Osteocyte (in vitro differentiated cells): ENCODE measurements at places on chromosomes 5 and 9. TPM values are rescaled to one million over a fixed set of nuclear protein-coding genes. Genes with fewer than 3 reads are reported as not detected.

The PANK3 gene
- total RNA-seq: 70.8 and 73.3 TPM in 2 replicates

The CFAP157 gene
- total RNA-seq: 0.24 TPM in 1 of 2 replicates, not detected in the other

The PIP5K1B gene
- total RNA-seq: not detected in 2 replicates

The ADAMTS13 gene
- total RNA-seq: 7.4 and 8.8 TPM in 2 replicates

The ARL14EPL gene
- not detected in 2 replicates for total RNA-seq

The SVEP1 gene
- total RNA-seq: 2.8 and 3.1 TPM in 2 replicates

The FAM169A gene
- 2.7 and 3.6 TPM in 2 replicates for total RNA-seq

The HABP4 gene
- total RNA-seq: 15.8 and 16.5 TPM in 2 replicates

The SOWAHA gene
- not detected in 2 replicates for total RNA-seq

The PLEKHG4B gene
- 3.8 and 4.5 TPM in 2 replicates for total RNA-seq

The CCNI2 gene
- total RNA-seq: not detected in 2 replicates

The HRH2 gene
- not detected in 2 replicates for total RNA-seq

DNA sequence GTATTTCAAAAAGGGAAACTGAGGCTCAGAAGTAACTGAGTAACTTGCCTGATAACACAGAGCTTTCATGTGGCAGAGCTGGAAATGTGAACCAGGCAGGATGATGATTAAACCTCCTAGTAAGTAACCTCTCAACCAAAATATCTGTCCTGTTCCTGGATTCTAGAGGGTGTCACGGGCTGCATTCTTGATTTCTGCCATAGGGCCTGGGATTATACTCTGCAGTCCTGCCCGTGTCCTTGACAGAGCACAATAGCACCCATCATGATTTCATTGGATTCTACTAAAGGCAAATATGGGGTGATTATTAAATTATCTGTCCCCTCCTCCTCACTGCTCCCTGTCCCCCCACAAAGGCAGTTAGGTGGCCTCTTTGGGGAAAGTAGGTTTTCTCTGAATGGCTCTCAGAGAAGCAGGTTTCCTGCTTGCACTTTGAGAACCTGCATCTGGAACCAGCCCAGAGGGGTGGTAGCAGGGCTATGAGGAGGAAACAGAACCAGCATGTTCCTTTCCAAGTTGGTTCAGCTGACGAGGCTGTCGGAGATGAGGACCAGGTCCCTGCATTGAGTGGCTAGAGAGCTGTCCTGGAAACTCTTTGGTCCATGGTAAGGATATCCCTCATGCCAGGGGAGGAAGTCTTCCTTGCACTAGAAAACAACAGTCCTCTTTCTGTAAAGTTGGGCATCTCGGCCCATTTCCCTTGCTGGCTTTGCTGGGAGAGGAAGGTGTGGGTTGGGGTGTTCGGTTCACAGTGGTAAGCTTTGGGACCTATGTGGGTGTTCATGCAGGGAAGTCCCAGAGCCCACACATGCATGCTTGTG is 36.6 kb downstream of the PPARGC1B start:
- no peak for DNase-seq

GRCh38 chr9:9913276-9913832 is 699.4 kb downstream of the PTPRD start:
- no peak for DNase-seq

DNA sequence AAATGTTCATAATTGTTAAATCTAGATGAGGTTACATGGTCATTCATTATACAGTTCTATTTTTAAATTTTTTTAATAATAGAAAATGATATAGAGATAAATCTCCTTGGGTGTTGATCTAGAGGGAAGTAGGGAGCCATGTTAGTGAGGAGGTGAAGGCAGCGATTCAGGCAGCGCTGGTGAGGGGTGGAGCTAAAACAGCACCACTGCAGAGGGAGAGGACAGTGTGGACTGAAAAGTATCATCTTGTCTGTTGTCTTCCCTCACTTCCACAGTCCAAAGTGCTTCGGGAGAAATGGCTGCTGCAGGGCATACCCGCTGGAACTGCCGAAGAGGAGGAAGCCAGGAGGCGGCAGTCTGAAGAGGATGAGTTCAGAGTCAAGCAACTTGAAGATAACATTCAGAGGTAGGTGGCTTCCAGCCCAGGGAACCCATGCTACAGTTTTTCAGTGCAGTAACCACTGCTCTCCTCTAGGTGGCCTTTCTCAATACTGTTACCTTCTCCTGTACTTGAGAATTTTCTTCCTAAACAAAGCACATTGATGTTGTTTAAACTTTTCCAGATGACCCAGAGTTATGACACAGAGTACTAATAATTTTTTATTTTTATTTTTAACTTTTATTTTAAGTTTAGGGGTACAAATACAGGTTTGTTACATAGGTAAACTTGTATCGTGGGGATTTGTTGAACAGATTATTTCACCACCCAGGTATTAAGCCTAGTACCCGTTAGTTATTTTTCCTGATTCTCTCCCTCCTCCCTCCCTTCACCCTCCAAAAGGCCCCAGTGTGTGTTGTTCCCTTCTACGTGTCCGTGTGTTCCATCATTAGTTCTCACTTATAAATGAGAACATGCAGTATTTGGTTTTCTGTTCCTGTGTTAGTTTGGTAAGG is 100.5 kb downstream of the PALM2AKAP2 start:
- no peak for DNase-seq

GRCh38 chr9:22817181-22817580 is 370.6 kb downstream of the DMRTA1 start:
- DNase-seq: no peak

DNA sequence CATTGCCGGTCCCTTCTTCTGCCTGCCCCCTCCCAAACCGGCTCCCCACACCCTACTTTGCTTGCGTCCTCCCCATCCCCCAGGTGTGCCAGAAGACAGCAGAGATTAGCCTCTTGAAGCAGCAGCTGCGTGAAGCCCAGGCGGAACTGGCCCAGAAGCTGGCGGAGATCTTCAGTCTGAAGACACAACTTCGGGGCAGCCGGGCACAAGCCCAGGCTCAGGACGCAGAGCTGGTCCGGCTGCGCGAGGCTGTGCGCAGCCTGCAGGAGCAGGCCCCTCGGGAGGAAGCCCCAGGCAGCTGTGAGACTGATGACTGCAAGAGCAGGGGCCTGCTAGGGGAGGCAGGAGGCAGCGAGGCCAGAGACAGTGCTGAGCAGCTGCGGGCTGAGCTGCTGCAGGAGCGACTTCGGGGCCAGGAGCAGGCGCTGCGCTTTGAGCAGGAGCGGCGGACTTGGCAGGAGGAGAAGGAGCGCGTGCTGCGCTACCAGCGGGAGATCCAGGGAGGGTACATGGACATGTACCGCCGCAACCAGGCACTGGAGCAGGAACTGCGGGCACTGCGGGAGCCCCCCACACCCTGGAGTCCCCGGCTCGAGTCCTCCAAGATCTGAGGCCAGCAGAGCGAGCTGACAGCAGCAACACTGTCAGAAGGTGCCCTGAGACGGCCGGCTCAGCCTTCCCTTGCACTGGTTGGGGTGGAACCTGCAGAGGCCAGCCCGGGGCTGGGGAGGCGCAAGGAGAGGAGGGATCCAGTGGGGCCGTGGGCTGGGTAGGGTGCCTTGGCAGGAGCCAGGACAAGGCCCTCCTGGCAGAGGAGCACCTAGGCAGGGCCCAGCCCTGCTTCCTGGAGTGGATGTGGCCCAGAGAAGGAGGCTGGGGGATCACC is 8.3 kb downstream of the N4BP3 start:
- no peak for DNase-seq

DNA sequence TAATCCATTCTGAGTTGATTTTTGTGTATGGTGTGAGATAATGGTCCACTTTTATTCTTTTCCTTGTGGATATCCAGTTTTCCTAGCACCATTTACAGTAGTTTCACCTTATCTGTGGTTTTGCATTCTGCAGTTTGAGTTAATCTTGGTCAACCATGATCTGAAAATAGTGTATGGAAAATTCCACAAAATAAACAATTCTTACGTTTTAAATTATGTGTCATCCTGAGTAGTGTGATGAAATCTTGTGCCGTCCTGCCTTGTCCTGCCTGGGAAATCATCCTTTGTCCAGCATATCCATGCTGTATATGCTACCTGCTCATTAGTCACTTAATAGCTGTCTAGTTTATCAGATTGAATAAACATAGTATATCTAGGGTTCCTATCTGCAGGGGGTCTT is 42.1 kb downstream of the CDC42SE2 start:
- DNase-seq: no peak

- no peak for DNase-seq
Measured at GRCh38 chr5:171701100-171701541, 84.5 kb upstream of the SMIM23 start.

GRCh38 chr5:82480331-82480730 is 202.2 kb upstream of the RPS23 start:
- no peak for DNase-seq

GRCh38 chr5:25701936-25702335 is 1057.2 kb upstream of the CDH10 start:
- no peak for DNase-seq

DNA sequence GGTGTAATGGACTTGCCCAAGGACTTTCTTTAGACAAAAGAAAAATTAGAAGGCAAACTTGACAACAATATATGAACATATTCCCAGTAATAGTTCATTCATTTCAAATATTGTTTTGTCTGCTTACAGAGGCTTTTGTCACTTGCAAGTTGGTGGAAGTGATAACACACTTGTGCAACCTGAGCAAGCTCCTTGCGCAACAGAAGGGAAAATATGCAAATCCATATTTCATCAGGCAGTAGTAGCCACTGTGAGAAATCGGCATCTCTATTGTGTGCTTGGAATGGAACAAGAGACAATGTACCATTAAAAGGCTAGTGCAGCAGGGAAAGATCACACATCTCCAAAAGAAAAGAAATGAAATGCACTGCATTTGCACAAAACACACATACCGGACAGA is 125.3 kb upstream of the RASEF start:
- DNase-seq: no peak

DNA sequence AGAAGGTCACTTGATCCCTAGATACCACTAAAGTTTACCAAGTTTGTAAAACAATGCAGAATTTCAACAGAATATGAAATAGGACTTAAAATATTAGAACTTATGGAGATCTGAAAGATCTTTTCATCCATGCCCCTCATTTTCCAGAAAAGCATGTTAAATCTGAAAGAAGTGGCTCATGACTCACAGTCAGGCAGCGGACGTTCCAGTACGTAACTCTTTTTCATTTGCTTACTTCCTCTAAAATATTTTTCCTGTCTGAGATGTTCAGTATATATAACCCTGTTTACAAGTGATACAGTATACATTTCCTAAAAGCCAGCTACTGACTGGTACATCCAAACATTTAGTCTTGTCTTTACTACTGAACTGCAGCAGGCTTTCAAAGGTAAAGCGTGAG is 22.3 kb downstream of the FBXW2 start:
- DNase-seq: no peak

GRCh38 chr9:28086881-28087280 is 513.6 kb upstream of the C9orf72 start:
- DNase-seq: no peak

GRCh38 chr9:93603906-93604326 is 27.5 kb downstream of the PHF2 start:
- no peak for DNase-seq

DNA sequence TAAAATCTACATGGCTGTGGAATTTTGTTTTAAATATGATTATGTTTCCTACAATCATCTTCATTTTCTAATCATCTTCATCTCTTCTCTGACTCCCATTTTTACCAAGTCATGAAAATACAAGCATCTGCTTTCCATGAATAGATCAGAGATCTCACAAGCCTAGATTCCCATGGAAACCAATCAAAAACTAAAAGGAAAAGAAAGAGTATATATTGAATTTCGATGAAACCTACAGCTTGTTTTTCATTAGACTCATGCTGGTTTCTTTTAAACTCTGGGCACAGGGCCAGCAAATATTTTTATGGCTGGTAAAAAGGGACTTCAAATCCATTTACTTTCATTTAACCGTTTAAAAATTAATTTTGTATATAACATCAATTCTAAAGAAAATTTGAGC is 51.2 kb downstream of the INVS start:
- DNase-seq: no peak

DNA sequence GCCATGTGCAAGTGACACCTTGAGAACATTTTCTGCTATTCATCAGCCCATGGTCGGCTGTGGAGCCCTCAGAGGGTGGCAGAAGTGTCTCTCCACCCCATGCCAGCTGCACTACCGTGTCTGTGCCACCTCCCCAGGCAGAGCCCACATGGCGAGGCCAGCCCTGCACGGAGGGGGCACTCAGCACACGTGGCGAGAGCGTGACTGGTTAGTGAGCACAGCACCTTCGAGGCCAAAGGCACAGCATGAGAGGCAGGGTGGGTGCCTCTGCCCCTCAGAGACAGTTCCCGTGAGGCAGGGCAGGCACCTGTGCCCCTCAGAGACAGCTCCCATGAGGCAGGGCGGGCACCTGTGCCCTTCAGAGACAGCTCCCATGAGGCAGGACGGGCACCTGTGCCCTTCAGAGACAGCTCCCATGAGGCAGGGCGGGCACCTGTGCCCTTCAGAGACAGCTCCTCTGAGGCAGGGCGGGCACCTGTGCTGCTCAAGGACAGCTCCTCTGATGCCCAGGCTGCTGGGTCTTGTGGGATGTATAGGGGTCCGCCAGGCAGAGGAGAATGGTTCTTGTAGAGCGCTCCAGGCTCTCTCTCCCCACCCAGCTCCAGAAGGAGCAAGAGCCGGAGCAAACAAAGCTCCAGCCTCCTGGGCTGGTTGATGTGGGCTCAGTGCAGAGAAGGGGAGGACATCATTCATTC is 179.8 kb upstream of the PPP1R26 start:
- peak; percentile 81 for DNase-seq

GRCh38 chr9:5646116-5646515 is 17.2 kb downstream of the RIC1 start:
- no peak for DNase-seq

DNA sequence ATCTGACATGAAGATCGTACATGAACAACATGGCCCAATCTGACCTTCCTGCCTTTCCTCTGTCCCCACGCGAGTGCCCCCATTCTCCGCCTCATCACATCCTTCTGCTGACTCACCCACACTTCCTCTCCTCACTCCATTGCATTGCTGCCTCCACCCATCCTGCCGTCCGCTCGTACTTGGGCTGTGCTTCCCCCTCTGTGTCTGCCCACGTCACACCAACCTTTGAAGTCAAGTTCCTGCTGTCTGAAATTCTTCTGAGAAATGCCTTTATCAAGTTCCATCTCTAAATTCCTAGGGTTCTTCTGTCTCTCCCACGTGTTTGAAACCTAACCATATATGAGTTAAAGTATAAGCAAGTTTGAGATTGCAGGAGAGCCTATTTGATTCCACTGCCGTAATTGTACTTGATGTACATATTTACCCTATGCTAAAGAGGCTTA is 18.0 kb upstream of the STARD4 start:
- no peak for DNase-seq

GRCh38 chr5:126619781-126620180 is 19.0 kb downstream of the PHAX start:
- DNase-seq: no peak

- no peak for DNase-seq
Measured at GRCh38 chr9:36268007-36268427, 9.8 kb upstream of the GNE start.
